Stimulated activated CD8-positive, alpha-beta memory T cell treated with anti-CD3 and anti-CD28 coated beads, Interleukin-4, amount 100 ng/mL, for 4 hours (primary cell): ENCODE measurements at places on chromosomes 16 and 17.

DNA sequence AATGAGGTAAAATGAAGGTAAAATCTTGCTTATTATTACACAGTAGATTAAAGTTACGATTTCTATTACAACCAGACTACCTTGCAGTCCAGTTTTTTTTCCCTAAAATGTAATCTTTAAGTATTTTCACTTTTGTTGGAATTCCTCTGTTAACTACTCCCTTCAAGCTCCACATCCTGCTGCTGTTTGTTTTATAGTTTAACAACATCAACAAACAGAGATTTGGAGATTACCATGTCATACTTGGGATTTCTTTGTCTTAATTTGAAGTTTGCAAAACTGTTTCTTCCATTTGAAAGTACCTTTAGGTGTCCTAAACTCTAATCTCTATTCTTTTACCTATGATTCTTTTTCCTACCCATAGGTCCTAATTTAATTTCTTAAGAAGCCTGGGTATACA lies 83.3 kb downstream of the ABHD15 start:
- no peak for DNase-seq

DNA sequence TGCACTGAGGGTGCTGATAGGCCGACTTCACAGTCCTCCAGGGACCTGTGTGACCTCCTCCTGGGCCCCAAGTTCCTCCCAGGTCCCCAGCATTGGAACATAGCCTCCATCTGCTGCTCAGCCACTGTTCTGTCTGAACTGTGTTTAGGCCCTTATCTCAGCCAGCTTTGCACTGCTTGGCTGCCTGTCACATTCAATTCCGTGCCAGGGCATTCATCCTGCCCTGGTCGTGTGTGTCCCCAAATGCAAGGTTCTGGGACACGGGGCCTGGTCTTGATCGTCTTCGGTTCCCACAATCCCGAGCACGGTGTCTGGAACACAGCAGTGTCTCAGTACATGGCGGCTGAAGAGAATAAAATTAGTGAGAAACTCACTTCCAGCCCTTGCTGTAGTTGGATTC lies 69.9 kb upstream of the NFAT5 start:
- no peak for DNase-seq

DNA sequence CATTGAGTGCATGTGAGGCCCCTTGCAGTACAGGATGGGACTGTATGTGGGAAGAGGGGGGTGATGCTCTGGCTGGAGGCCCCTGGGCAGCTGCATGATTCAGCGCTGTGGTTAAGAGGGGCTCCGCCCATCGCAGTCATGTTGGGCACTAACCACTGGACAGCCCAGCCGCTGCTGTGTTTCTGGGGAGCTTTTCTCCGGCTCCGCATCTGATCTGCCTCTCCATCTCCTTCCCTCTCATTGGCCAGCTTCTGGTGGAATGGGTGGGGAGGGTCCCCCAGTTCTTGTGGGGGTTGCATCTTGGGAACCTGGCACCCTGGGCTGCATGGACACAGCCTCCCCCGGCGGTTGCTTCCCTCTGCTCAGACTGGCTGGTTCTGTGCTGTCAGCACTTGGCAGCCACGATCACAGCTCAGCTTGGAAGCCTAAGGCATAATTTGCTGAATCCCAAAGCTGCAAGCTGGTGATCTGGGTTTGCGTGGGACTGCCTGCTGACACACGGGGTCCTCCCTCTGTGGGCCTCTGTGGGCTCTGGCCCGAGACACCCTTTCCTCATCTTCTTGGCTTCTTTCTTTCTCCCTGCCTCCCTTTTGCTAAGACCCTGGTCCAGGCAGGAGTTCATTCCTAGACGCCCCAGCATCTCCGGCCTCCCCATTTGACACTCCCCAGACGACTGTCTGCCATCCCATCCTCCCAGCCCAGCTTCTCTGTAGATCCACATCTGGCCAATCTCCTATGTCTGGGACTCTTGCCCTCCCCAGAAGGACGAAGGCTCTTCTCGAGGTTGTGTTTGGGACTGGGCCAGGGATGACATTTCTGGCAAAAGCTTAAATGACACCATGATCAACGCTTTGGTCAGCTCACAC lies 168.3 kb downstream of the SEC14L1 start:
- DNase-seq, result no peak

DNA sequence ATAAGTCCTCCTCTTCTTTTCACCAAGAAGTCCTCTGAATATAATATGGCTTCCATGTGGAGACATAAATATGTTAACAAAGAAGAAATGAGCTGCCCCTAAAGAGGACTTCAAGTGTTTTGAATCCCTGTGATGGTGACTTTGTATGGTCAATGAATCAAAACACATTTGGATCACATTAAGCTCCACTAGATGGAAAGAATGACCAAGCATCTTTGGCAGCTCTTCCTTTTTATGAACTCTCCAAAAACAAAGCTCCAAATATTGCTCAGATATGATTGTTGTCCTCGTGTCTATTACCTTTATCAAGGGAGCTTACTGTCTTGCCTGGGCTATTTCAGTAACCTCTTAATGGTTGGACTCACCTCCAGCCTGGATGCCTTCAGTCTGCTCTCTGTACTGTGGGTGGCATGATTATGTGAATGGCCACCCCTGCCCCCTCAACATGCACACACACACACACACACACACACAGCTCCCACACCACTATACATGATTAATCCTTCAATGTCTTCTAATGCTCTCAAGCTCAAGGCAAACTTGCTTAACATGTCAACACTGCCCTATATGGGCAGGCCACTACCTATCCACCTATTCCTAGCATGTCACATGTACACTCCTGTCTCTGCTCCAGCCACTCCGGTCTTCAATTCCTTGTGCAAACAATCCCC lies 346.6 kb upstream of the SALL1 start:
- DNase-seq, result no peak

DNA sequence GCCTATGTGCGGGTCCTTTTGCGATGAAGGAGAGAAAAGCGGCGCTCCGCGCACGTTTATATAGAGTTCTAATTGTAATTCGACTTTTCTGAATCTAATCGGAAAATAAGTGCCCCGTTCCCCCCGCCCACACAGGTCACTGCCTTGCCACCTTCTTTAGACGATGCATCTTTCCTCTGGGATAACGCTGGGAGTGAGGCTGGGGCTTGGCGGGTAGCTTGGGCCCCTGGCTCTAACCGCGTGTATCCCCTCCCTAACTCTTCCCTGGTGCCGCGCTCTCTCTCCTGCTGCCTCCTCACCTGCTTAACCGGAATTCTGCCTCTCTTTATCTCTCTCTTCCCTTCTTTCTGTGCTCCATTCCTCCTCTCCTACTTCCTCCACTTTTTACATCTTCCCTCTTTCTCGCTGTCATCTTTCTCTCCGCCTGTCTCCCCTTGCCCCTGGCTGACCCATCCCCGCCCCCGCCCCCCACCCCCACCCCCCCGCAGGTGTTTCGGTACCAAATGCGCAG lies 2.6 kb downstream of the LHX1 start:
- DNase-seq, result no peak

GRCh38 chr16:27444470-27444869 lies 42.5 kb downstream of the IL21R start:
- no peak for DNase-seq

DNA sequence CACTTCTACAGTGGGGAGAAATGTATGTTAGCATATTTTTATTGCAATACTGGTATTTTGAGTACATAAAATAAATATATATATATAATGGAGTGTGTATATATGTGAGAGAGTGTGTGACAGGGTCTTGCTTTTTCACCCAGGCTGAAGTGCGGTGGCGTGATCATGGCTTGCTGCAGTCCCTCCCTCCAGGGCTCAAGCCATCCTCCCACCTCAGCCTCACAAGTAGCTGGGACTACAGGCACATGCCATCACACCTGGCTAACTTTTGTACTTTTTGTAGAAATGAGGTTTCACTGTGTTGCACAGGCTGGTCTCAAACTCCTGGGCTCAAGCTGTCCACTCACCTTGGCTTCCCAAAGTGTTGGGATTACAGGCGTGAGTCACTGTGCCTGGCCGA lies 4.1 kb downstream of the CYLD start:
- DNase-seq, result no peak

DNA sequence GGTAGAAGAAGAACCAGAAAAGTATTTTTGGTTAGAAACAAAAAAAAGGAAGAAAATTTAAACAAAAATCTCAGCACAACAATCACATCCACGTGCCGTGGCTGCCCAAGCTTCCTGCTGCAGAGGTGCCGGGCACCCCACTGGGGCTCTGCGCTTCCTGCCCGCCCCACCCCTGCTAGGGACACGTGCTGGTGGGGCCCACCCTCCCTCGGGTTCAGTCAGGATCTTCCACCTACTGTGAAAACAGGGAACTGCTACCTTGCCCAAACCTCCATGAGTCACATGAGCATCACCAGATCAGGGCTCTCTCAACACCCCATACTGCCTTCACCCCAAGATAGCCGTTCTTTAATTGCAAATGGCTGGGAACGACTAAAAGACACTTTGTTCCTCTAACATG lies 24.4 kb upstream of the CYTH1 start:
- no peak for DNase-seq

GRCh38 chr17:21249920-21250703 lies 3.1 kb downstream of the NATD1 start:
- no peak for DNase-seq

DNA sequence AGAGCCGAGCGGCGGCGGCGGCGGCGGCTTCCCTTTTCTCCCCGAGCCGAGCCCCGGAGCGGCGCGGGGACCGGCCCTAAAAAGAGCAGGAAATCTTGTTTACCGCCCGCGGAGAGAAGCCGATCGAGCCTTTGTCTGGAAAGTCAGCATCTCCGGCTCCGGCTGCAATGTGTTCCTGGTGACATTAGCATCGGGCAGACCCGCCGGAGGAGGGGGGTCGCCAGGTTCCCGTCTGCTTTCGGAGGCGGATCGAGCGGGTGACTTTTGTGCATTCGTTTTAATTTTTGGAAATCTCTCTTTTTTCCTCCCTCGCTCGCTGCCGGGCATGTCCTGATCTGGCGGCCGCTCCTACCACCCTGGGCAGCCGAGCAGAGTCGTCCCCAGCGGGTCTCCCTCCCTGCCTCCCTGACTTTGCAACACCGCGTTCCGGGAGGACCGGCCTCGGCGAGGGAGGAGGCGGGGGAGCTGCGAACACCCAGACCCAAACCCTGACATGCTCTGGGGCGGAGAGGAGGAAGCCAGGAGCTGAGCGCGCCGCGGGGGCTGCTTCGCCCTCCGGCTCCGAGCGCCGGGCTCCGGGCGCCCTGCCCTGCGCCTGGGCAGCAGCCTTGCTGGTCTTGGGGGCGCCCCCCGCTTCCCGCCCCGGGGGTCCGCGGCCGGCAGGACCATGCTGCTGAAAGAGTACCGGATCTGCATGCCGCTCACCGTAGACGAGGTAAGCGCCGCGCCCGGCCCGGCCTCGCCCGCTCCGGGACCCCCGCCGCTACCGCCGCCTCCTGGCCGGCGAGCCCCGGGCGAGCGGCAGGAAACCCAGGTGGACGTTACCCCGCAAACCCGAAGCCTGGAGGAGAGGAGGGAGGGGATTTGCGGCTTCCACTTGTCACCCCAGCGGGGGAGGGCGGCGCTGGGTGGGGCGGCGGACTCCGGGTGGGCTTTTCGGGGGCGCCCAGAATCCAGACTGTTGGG lies 690 bp downstream of the PITPNC1 start:
- DNase-seq, result no peak

GRCh38 chr16:15950869-15951268 lies 1.5 kb downstream of the ABCC1 start:
- no peak for DNase-seq

- DNase-seq, result no peak
Observed at GRCh38 chr16:4433914-4434787, 8.5 kb downstream of the DNAJA3 start.

- no peak for DNase-seq
Observed at GRCh38 chr16:89343501-89344457, 126.3 kb downstream of the ZNF778 start.

- DNase-seq, result no peak
Observed at GRCh38 chr16:22397464-22397863, 23.0 kb upstream of the CDR2 start.

DNA sequence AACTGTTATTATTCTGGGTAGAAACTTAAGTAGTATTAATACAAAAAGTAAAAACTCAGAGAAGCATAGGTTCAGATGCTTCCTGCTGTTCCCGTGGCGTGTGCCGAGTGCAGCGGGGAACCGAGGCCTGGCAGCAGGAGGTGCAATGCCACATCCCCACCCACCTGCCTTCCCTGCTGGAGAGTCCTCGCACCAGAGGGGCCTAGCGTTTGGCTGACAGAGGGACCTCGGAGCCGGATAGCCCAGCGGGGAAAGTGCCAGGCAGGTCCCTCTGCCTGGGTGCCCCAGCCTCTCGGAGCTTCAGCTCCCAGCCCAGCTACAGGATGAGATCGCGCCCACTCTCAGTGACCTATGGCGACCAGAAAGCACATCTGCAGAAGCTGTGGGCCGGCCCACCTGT lies 169.6 kb upstream of the GSE1 start:
- no peak for DNase-seq

DNA sequence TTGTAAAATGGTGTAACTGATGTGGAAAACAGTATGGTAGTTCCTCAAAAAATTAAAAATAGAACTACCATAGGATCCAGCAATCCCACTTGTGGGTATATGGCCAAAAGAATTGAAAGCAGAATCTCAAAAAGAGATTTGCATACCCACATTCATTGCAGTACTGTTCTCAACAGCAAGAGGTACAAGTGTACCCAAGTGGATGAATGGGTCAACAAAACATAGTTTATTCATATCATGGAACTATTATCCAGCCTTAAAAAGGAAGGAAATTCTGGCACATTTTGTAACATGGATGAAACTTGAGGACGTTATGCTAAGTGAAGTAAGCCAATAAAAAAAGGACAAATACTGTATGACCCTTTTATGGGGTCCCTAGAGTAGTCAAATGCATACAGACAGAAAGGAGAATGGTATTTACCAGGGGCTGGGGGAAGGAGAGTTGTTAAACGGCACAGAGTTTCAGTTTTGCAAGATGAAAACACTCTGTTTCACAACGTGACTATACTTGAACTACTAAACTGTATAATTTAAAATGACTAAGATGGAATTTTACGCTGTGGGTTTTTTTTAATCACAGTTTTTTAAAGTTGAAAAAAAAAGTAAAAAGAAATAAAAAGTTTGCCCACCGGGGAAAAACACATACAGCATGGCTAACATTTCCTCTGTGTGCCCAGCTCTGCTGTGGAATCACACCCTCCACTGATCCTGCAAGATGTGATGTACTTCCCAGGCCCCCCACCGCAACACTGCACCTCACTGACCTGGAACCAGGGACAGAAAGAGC lies 6.1 kb downstream of the TVP23A start:
- DNase-seq, result no peak

DNA sequence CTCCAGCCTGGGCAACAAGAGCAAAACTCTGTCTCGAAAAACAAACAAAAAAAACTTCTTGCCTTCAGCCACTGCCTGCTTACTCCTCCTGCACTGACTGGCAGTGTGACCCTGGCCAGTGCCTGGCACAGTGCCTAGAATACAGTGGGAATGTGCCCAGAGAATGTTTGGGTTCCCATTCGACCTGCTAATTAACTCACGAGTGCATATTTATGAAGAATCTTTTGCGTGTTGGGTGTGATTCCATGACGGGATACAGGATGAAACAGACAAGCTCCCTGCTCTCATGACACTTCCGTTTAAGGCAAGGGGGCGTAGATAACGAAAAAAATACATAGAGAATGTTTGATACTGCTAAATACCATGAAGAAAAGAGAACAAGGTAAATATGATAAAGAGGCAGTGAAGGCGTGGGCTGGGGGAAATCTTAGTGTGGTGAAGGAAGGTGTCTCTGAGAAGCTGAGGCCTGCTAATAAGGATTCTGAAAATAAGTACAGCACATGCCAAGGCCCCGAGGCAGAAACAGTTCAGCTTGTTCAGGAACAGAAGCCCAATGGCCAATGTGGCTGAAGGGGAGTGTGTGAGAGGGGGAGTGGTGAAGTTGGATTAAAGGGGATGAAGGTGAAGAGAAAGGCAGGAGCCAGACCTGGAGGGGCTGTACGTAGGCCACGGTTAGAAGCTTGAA lies 4.3 kb downstream of the ABI3 start:
- no peak for DNase-seq
